ENCODE measurements at places on chromosomes 3 and 15.

DNA sequence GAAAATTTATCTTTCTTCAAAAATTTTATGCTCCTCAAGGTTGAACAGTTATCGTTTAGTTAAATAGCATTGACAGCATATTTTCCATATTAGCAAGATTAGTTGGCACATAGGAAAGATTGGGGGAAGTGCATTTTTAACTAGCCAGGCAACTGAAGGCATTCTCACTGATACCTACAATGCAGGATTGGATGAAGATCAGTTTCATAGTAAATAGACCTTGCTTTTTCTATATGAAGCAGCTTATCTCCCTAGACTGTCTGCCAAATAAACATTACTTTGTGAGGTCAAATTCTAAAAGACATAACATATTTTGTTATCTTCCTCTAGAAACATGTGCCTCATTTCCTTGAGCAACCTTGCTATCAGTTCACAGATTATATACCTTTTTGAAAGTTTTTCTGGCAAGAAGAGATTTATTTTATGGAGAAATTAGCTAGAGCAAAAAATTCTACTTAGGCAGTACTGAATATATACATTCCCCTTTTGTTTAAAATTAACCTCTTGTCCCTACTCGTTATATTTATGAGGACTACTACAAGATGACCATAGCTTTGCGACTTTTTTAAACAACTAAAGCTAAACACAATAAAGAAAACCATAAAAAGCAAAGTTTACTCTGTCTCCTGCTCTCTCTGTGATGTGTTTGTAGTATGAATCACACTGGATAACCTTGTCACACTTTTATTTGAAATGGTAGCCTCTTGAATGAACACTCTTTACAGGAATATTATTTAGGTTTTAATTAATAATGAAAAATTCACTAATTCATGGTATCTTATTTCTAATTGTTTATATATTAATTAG, 654.9 kb upstream of the TBL1XR1 start:
- no peak for DNase-seq

GRCh38 chr15:48423896-48424475, 92.8 kb downstream of the DUT start:
- no peak for DNase-seq

DNA sequence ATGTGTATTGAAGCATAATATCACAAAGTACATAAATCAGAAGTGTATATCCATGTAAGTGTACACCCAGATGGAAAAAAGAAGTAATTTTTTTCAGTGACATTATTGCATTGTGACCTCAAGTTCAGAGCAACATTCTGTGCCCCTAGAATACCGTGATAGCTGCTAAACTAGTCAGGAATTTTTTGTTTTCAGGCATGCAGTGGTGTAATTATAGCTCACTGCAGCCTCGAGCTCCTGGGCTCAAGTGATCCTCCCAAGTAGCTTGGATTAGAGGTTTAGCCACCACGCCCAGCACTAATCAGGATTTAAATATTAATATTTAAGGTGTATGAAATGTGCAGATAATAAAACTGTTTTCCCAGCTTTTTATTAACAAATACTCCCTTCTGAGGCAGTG, 25.5 kb downstream of the SEC62 start:
- no peak for DNase-seq

DNA sequence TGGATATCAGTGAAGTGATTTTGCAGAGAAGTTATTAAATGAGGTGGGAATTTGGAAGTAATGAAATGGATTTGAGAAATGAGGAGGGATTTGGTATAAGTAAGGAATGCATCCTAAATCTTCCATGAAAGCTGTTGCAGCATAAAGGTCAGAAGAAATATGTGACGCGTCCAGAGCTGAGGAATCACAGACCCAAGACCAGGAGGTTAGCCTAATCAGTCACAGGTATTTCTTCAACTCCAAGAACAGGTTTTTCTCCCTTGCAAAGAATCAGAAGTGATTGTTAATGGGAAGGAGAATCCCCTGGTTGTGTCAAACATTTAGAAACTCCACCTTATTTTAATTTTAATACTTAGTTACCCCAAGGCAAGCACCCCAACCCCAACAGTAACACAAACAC, 253.2 kb downstream of the MEX3B start:
- DNase-seq = no peak

DNA sequence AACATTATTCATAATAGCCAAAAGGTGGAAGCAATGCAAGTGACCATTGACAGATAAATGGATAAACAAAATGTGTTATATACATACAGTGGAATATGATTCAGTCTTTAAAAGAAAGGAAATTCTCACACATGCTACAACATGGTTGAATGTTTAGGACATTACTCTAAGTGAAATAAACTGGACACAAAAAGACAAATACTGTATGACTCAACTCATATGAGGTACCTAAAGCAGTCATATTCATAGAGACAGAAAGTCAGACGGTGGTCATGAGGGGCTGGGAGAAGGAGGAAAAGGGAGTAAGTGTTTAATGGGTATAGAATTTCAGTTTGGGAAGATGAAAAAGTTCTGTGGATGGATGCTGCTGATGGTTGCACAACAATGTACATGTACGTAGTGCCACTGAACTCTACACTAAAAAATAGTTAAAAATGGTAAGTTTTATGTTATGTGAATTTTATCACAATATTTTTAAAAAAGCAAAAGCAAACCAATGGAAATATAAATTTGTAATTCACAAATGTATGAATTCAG, 5.3 kb downstream of the TXNRD3 start:
- DNase-seq = no peak

Data from stimulated activated CD8-positive, alpha-beta memory T cell treated with anti-CD3 and anti-CD28 coated beads, Interleukin-15, amount 100 ng/mL, for 4 hours (primary cell).